ENCODE measurements at places on chromosomes 6 and 20.

GRCh38 chr20:39935901-39936300 lies 753.1 kb downstream of the MAFB start:
- DNase-seq, result no peak

DNA sequence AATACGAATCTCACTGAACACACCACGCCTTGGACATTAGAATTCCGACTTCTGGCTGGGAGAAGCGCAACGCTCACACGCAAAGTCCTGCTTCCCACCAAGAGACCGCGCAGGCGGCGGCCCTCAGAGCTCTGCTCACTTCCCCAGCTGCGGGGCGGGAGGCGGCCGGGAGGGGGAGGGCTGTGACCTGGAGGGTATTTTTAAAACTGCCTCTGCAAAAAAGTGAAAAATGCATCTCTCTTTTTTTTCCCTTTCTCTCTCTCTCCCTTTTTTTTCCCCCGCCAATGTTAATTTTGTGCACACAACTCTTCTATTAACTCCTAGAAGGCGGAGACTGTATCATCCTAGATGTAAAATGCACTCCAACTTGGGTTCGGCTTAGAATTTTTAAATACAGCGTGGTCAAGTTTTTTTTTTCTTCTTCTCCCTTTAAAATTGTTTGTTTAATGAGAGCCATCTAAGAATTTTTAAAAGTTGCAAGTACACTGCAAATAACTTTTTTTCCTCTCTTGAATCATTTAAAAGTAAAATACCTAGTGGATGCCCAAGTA lies 66.4 kb downstream of the STX11 start:
- DNase-seq, result no peak

DNA sequence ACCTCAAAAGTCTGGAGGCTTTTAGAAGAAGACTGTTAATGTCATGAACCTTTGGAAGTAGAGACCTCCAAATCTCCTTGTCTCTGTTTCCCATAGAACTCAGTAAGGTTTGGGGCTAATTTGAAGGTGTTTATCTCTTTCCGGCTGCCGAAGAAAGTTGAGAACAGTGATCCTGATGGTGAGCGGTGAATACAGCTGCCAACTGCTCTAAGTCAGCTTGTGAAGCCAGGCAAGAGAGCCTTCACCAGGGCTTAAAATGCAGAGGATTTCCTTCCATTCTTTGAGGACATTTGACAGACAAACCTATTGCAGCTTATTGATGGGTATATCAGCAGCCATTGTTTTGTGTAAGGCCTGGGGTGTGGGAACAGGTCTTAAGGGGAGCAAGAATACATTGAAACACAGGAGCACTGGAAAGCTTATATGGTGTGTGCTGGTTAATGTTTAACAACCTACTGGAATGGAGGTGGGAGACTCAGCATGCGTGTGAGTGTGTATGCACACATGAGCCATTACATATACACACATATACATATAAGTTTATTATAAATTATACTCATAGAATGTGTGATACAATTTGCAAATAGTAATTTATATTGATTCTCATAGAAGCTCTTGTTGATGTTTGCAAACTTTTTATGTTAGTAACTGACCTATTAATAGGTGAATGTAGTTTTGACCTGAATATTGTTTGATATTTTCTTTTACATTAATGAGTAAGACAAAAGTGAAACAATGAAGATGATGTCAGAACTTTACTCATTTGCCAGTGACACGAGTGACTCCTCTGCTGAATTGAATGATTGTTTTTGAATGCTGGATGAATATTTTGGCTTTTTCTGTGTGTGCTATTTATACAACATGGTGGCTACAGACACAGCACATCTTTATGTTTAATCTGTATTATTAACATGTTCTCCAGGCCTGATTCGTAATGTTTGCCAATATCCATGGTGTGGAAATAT lies 18.1 kb downstream of the PLEKHG1 start:
- DNase-seq, result no peak

DNA sequence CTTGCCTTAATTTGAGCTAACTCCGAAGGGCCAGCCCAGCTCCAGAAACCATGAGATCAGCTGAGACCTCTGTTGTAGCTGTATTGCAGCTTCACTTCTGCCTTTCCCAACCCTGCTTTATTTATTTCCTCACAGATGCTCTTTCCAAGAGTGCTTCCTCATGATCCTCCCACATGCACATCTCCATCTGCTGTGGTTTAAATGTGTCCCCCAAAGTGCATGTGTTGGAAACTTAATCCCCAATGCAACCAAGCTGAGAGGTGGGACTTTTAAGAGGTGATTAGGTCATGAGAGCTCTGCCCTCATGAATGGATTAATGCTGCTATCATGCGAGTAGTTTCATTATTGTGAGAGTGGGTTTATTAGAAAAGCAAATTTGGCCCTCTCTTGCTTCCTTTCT lies 164.4 kb upstream of the TAB2 start:
- DNase-seq, result no peak

- no peak for DNase-seq
Observed at GRCh38 chr6:50120300-50120699, 70.6 kb upstream of the DEFB112 start.
